ENCODE measurements at places on chromosomes 5 and 9. TPM values are rescaled to one million over a fixed set of nuclear protein-coding genes. Genes with fewer than 3 reads are reported as not detected.

GRCh38 chr5:29982457-29982856 is 1211.0 kb upstream of the CDH6 start:
- DNase-seq, result no peak
- no peak overlapping the region for H3K4me3 ChIP-seq
- H3K27ac ChIP-seq, result no peak overlapping the region
- no peaks in the 10 kb centered on the region for H3K27me3 ChIP-seq

- no peak overlapping the region for H3K4me3 ChIP-seq
- peaks cover 3% of the 10 kb centered on the region for H3K27me3 ChIP-seq
- H3K4me1 ChIP-seq, result no peaks in the 10 kb centered on the region
- no peaks in the 10 kb centered on the region for H3K36me3 ChIP-seq
- no peak overlapping the region for H3K27ac ChIP-seq
These were observed 99.3 kb upstream of the NIPBL start for GRCh38 chr5:36777105-36777757.

- DNase-seq, result peak; percentile 67
- no peak overlapping the region for H3K27ac ChIP-seq
- peak overlapping the region; percentile 36 for H3K4me3 ChIP-seq
- no peaks in the 10 kb centered on the region for H3K36me3 ChIP-seq
These were observed 223.3 kb downstream of the MEF2C start for GRCh38 chr5:88659529-88660263.

DNA sequence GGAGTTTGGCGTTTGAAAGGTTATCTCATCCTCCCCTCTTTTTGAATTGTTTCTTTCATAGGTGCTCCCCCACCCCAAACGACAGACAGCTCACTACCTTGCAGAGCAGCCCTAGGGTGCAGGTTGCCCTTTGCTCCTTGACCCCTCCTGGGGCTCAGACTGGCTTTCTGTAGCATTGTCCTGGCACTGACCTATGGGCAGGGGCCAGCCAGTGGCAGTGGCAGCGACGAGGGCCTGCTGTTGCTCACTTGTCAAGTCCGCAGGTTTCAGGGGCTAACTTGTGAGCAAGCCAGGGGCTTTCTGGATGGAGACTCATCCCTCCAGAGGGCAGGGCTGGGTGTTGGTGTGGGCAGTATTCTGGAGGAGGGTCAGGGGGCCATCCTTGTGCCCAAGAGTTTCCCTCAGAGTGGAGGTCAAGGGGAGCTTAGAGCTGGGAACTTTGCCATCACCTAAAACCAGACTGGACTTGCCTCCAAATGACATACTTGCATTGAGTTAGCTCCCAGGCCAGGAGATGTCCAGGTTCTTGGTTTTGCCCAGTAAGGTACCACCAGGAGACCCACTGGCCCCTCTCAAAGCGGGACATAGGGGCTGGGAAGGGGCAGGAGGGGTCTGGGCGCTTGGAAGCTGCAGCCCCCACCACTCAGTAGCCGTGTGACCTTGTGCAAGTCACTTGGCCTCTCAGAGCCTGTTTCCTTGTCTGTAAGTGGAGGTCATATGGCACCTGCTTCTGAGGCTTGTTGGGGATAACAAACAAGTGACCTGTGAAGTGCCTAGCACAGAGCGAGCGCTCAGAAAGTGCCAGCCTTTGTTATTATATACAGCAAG is 53.5 kb upstream of the CDKN2AIPNL start:
- peak overlapping the region; percentile 58 for H3K4me3 ChIP-seq
- no peaks in the 10 kb centered on the region for H3K27me3 ChIP-seq
- H3K36me3 ChIP-seq, result no peaks in the 10 kb centered on the region
- no peak for DNase-seq
- peaks cover 26% of the 10 kb centered on the region for H3K4me1 ChIP-seq

DNA sequence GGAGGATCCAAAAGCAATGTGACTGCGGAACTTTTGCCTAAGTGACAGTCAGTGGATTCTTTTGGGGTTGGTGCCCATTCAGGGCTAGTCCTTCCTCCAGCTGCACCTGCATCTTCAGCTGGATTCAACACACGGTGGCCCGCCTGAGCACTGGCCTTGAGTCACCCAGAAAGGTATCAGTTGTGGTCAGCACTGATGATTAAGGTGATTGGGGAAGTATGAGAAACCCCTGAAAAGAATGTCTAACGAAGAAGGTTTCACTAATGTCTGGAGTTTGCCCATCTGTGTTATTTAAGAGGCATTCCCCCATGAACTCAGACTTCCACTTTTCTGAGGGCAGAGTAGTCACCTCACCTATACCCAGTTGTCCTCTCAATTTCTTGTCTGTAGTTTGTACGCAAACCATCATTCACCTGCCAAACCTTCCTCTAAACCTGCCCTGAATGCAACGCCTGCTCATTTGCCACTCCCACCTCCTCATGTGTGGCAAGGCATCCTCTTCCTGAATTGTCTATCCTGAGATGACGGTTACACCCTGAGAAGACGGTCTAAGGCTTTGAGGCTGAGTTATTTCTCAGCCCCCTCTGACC is 27.2 kb downstream of the CSF2 start:
- no peaks in the 10 kb centered on the region for H3K27me3 ChIP-seq
- peaks cover 63% of the 10 kb centered on the region for H3K4me1 ChIP-seq
- H3K36me3 ChIP-seq, result no peaks in the 10 kb centered on the region
- H3K27ac ChIP-seq, result no peak overlapping the region

DNA sequence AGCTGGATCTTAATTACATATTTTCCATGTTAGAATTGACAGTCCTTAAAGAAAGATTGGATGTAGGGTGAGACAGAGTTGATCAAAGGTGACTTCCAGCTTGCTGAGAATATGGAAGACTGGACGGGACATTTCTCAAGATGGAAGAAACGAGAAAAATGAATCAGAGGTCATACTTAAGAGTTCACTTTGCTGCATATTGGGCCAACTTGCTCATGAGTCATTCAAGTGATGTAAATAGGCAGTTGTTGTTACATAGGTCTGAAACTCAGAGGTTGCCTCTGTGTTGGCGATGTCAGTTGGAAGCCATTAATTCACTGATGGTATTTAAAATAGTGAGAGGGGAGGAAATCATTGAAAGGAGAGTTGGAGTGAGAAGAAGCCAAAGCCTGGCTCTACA is 132.8 kb downstream of the CD180 start:
- no peak overlapping the region for H3K27ac ChIP-seq
- no peaks in the 10 kb centered on the region for H3K36me3 ChIP-seq
- H3K27me3 ChIP-seq, result no peaks in the 10 kb centered on the region
- no peak for DNase-seq
- no peak overlapping the region for H3K4me3 ChIP-seq

DNA sequence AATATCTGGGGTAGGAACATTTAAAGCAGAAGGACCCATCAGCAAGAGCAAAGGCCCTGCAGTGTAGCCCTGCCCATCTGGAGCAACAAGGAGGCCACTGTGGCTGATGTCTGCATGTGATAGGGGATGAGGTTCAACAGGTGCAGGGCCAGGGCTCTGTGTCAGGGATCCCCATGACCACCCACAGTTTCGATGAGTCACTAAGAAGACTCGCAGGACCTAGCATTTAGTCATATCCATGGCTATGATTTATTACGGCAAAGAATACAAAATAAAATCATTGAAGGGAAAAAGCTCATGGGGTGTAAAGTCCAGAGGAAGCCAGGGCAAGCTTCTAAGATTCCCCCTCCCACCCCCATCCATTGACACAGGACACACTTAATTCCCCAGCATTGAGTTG is 188.6 kb downstream of the ADGRV1 start:
- no peak overlapping the region for H3K4me3 ChIP-seq
- no peak for DNase-seq
- no peak overlapping the region for H3K27ac ChIP-seq
- peaks cover 3% of the 10 kb centered on the region for H3K27me3 ChIP-seq

DNA sequence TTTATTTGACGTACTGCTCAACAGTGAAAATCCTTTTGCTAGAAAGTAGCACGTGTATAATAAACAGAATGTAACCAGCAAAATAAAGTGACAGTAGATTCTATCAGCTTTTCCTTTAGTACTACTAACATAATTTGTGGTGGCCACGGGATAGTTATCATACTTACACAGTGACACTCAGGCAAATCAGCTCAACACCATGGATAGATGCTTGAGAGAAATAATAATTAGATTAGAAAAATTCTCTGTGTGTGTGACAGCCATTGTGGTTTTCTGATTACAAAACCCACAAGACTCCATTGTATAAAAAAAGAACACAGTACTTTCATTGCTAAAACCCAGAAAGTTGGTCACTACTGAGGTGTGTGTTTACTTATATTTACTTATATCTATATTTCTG is 101.1 kb downstream of the MUSK start:
- no peaks in the 10 kb centered on the region for H3K36me3 ChIP-seq
- H3K27ac ChIP-seq, result no peak overlapping the region
- H3K4me1 ChIP-seq, result no peaks in the 10 kb centered on the region
- DNase-seq, result no peak

DNA sequence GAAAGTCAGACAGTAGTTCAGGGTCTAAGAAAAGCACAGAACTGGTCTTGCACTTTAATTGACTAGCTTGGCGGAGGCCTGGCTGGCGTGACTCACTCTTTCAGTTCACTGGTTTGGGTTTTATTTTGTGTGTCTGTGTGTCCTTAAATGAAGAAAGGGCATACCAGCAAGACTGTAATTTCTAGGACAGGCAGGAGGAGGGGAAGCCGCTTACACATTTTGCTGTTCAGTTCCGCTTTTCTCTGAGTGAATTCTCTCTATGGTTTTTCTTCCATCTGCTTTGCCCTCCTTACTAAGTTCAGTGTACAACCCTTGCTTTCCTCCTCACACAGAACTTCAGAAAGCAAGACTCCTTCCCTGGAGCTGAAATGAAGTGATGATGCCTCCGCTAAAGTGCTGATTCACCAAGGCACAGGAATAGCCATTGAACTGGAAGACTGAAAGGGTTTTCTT is 150.8 kb downstream of the MEF2C start:
- peak overlapping the region; percentile 17 for H3K4me3 ChIP-seq
- peak overlapping the region; percentile 85 for H3K27ac ChIP-seq
- peaks cover 11% of the 10 kb centered on the region for H3K36me3 ChIP-seq

DRD1 gene
- polyA plus RNA-seq, result not detected

SLC36A2 gene
- polyA plus RNA-seq, result not detected

PCDHB12 gene
- not detected for polyA plus RNA-seq

CCDC192 gene
- polyA plus RNA-seq, result not detected

IRX2 gene
- polyA plus RNA-seq, result not detected
